ENCODE measurements at places on chromosomes 12 and 14. TPM values are rescaled to one million over a fixed set of nuclear protein-coding genes. Genes with fewer than 3 reads are reported as not detected.
A peak's percentile ranks its signal among the peaks of the same experiment; 100 is the strongest.

GRCh38 chr14:90272523-90272922 lies 16.2 kb downstream of the PSMC1 start:
- no peaks in the 10 kb centered on the region for H3K27me3 ChIP-seq
- DNase-seq = no peak

DNA sequence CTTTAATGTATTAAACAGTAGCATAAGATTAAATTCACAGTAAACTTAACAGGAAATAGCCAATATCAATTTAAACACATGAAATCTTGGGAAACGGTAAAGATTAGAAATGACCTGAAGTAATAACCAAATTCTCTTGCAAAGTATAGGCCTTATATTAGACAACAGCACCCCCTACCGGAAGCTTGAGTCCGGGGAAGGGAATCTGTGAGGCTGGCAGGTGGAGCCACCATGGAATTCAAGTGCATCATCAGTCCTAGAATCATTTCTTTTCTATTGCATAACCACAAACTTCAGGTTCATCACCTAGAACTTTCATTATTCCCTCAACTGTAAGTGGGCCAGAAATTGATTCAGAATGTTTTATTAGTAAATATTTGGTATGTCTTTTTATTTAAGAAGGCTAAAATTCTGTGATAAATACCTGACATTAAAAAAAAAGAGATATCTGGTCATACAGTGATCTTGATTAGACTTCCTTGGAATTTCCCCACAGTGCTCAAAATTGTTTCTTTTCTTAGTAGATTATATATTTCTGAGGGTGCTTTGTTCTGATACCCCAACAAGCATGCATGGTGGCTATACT lies 48.6 kb downstream of the AP5M1 start:
- H3K4me1 ChIP-seq = no peaks in the 10 kb centered on the region
- H3K27ac ChIP-seq = no peak overlapping the region
- no peaks in the 10 kb centered on the region for H3K27me3 ChIP-seq
- no peaks in the 10 kb centered on the region for H3K36me3 ChIP-seq
- H3K4me3 ChIP-seq = no peak overlapping the region

DNA sequence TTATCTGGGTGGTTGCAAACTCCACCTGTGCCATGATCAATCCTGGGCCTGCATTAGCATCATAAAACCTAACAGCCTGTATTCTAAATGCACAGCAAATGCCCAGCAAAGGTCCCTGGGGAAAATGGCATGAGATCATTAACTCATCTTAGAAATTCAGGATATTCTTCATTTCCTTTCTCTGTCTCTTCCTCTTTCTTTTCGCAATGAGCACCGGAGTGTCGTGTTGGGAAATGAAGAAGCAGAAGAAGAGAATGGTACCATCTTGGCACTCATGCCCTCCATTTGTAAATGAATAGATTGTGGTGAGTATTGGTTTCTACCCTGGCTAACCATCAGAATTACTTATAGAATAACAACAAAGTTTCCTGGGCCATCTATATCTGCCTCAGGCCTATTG lies 193.6 kb downstream of the GALC start:
- no peak overlapping the region for H3K4me3 ChIP-seq
- H3K36me3 ChIP-seq = no peaks in the 10 kb centered on the region
- no peak for DNase-seq

GRCh38 chr14:79328863-79329262 lies 882.4 kb downstream of the DIO2 start:
- H3K36me3 ChIP-seq = no peaks in the 10 kb centered on the region
- H3K27ac ChIP-seq = no peak overlapping the region
- peaks cover 11% of the 10 kb centered on the region for H3K4me1 ChIP-seq
- H3K27me3 ChIP-seq = no peaks in the 10 kb centered on the region
- H3K4me3 ChIP-seq = no peak overlapping the region
- no peak for DNase-seq

The IRAK3 gene
- 2.2 TPM for total RNA-seq

The DEGS2 gene
- total RNA-seq = 0.61 TPM

DNA sequence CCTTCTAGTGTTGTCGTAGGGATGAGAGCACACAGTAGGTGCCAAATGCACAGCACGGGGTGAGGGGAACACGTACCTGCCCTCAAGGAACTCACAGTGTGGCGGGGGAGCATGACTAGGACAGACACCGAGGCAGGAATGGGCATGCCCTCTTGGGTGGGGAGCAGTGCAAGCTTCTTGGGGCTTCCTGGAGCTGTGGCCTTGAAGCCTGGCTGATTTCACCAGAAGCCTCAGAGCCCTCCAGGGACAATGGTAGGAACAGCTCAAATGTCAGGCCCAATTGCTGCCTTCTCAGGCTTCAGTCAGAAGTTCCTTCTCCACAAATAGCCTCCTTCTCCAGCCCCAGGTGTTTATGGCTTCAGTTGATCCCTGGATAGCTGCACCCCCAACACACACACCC lies 43.4 kb downstream of the TEAD4 start:
- H3K27ac ChIP-seq = no peak overlapping the region
- H3K4me1 ChIP-seq = no peaks in the 10 kb centered on the region
- no peaks in the 10 kb centered on the region for H3K27me3 ChIP-seq
- H3K36me3 ChIP-seq = peaks cover 4% of the 10 kb centered on the region
- DNase-seq = no peak
- no peak overlapping the region for H3K4me3 ChIP-seq

The GRIP1 gene
- 37.6 TPM for total RNA-seq

DNA sequence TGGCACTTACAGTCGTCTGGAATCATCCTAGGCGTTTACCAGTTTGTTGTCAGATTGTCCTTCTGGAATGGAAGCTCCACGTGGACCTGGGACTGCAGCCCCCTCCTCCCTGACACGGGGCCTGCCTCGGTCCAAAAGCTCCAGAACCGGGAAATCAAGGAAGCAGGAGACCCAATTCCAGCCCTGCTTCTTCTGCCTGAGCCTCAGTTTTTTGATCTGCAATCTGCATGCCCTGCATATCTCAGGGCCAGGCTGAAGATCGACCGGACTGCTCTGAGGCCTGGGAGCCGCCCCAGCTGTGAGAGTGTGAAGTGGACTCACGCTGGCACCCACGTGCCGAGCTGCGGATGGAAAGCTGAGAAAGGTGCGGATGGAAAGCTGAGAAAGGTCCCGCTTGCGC lies 98.6 kb downstream of the SETD3 start:
- H3K4me3 ChIP-seq = no peak overlapping the region
- peaks cover 17% of the 10 kb centered on the region for H3K4me1 ChIP-seq
- H3K36me3 ChIP-seq = no peaks in the 10 kb centered on the region
- no peak for DNase-seq
- H3K27me3 ChIP-seq = no peaks in the 10 kb centered on the region
- H3K27ac ChIP-seq = no peak overlapping the region

GRCh38 chr12:18254081-18254480 lies 7.2 kb upstream of the PIK3C2G start:
- H3K4me1 ChIP-seq = peaks cover 3% of the 10 kb centered on the region
- H3K4me3 ChIP-seq = no peak overlapping the region
- no peak overlapping the region for H3K27ac ChIP-seq
- no peak for DNase-seq
- H3K36me3 ChIP-seq = no peaks in the 10 kb centered on the region

- no peak for DNase-seq
- no peaks in the 10 kb centered on the region for H3K27me3 ChIP-seq
- no peak overlapping the region for H3K4me3 ChIP-seq
- no peaks in the 10 kb centered on the region for H3K4me1 ChIP-seq
Observed at GRCh38 chr14:65709576-65709975, 297.0 kb downstream of the FUT8 start.

DNA sequence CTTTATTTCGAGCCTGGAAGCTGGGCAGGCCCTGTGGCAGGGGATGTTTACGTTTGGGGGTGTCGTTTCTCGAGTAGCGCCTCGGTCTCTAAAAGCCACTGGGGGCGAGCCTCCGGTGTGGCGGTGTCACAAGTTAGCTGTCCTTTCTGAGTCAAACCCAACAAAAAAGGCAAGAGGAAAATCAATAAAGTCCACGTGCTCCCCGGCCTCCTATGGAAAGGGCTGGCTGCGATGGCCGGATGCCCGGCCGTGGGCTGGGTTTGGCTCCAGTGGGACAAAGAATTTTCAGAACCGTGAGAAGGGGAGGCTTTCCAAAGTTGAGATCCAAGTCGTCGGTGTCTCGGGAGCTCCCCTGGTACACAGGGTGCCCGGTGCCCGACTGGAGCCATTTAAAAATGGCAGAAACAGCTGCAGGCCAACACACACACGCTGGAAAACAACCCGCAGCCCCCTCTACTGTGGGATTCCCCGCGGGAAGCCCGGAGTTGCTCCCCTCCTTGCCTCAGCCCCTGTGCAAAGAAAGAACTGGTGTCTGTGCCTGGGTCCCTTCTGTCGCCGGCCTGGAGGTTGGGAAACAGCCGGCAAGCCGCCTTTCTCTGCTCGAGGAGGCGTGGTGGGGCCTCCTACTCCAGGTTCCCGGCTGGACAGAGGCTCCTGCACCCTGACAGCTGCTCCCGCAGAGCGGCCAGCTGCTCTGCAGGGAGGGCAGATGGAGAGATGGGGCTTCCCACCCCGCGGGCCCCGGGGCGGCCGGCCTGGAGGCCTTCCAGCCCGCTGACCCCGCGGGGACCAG lies 1.9 kb downstream of the BCL7A start:
- H3K27me3 ChIP-seq = peaks cover 3% of the 10 kb centered on the region
- no peak overlapping the region for H3K27ac ChIP-seq
- H3K36me3 ChIP-seq = no peaks in the 10 kb centered on the region
- peaks cover 9% of the 10 kb centered on the region for H3K4me1 ChIP-seq
- DNase-seq = peak; percentile 57

DNA sequence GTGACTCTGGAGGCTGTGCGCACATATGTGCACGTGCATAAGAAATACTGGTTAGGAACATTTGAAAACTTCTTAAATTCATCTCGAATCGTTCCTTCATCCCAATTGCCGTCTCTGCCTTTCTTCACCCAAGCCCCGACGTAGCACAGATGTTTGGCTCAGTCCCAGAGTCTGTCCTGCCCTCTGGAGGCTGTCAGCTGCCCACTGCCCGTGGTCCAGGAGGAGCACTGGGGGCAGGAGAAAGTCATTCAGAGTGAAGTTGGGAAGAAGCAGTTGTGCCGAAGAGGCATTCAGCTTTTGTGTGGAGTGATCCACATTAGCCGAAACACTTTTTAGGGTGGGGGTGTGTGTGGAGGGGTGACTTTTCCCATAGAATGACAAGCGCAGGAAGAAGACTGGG lies 124.9 kb downstream of the TSPAN9 start:
- no peak overlapping the region for H3K4me3 ChIP-seq
- H3K27me3 ChIP-seq = peaks cover 43% of the 10 kb centered on the region
- no peak for DNase-seq

DNA sequence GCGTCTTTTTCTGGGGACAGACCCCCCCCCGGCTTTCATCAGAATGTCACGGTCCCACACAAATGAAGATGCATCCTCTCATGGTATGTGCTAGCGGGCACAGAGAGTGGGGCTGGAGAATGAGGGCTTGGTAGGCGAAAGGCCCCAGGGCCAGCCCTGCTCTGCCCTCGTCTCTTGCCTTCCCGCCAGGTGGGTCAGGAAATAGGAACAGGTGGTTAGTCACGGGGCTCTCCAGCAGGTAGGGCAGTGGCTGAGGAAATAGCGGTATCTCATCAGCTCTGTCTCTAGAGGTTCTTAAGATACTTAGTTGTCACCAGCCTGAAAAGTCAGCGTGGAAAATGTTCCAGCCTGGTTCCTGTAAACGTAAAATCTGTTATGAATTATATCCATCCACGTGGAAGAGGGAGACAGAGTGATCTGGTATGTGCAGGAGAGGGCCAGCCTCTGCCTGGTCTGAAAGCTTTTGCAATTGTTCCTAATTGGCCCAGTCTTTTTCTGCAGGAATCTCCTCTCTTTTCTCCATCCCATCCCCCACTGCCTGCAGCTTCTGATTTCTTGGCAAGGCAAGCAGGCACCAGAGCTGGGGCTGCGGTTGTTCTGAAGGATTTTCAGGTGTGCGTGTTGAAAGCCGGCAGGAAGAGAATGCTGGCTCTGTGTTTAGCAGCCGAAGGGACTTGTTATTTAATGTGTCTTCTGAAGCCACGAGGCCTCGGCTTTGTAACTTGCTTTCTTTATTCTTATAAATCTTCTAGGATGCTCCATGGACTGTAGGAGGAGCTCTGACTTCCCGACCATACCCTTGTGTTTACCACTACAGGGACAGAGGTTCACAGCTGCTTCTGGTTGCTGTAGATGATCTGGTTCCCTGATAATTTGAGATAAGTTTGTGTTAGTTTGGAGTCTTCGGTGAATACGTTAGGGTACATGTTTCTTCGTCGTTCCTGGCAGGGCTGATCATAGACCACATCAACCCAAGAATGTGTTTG lies 131.1 kb downstream of the CACNA1C start:
- no peak overlapping the region for H3K4me3 ChIP-seq
- no peak overlapping the region for H3K27ac ChIP-seq
- no peaks in the 10 kb centered on the region for H3K4me1 ChIP-seq
- no peak for DNase-seq
- H3K27me3 ChIP-seq = no peaks in the 10 kb centered on the region
- H3K36me3 ChIP-seq = no peaks in the 10 kb centered on the region

DNA sequence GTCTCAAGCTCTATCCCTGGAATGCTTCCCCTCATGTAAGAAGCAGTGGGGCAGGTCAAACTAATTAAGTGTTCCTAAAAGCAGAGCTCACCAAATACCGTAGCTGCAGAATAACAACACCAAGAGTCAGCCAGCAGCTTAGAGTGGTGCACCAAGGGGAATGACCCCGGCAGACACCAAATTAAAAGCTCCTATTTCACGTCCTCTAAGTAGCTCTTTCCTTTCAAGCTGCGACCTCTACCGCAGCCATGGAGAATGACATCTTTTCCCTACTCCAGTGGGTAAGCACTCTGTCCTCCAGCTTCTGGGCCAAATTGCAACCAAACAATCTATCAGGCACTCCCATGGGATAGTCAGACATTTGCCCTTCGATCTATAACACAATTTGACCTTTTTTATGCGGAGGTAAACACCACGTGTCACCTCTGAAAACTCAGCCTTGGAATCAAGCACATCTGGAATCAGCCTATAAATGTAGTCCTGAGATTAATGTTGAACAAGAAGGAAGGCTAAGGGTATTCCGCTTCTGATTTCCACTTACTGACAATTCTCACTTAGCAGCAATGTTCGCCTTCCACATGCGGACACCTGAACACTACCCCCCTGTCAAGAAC lies 67.6 kb upstream of the CDKN3 start:
- no peaks in the 10 kb centered on the region for H3K27me3 ChIP-seq
- no peaks in the 10 kb centered on the region for H3K36me3 ChIP-seq
- H3K27ac ChIP-seq = no peak overlapping the region
- H3K4me3 ChIP-seq = no peak overlapping the region

DNA sequence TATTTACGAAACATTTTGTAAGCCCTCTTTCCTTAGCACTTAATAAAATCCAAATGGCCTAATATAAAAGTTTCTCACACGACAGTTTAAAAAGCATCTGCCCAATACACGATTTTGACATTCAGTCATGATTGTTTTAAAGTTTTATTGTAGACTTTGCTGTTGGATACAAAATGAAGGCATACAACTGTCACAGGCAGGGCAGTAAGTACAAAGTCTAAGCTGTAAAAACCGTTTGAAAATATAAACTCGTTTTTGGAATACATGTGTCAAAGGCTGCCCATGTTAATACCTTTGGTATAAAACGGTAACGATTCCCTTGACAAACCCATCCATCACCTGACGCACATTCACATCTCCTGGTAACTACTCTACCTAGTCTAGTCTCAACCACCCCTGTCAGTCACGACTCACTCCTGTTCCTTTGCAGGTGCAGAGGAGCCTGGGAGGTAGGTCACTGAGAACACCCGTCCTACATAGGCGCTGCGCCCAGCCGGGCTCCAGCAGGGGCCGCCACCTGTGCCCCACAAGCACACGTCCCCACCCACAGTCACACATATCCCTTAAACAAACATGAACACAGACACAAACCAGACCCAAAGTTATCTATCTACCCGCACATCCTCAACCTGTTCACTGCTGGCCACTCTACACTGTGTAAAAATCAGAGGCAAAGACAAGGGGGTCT lies 27.1 kb downstream of the KCTD10 start:
- no peak for DNase-seq
- peaks cover 34% of the 10 kb centered on the region for H3K36me3 ChIP-seq
- H3K4me1 ChIP-seq = no peaks in the 10 kb centered on the region
- no peaks in the 10 kb centered on the region for H3K27me3 ChIP-seq

Measured in H1 (cell line).